Aorta (tissue), 5 donors: ENCODE measurements at places on chromosomes 6 and 20. TPM values are rescaled to one million over a fixed set of nuclear protein-coding genes. Genes with fewer than 3 reads are reported as not detected.

- no peak for DNase-seq
These were observed 50.4 kb downstream of the PDE7B start for GRCh38 chr6:135901774-135902524.

DNA sequence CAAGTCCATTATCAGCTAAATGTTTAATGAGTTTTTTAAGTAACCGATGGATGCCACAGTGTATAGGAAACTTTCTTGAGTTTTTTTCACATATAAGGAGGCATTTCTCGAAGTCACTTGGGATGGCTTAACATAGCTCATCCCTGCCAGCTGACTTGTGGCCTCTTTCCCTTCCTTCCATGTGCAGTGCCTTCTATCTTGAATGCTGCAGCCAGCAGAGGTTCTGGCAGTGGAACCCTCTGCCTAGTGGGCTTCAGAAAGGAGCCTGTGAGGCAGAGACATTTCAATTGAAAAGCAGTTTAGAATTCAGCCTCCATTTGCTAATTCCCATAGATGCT lies 51.9 kb downstream of the AKAP12 start:
- DNase-seq, result no peak

GRCh38 chr6:155054491-155055250 lies 59.6 kb downstream of the TIAM2 start:
- DNase-seq, result no peak

DNA sequence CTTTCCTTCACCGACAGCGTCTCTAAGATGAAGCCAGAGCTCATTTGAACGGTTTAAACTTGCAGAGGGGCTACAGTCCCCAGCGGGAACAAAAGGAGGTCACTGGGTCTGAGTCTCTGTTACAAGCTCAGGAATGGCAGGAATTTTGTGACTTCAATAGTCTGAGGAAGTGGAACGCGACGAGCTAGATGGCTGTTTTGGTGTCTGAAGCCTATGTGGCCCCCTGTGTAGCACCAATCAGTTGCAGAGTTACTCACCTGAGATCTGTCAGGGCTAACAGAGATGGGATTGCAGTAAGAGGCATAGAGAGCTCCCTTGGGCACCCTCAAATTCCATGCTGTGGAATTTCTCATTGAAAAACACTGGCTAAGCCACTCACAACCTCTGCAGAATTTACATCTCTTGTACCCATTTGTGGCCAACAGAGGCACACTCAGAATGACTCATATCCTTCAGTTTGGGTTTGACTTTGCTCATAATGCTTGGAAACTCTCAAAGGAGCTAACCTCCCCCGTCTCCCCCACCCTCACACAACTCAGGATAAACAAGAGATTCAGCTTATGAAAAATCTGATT lies 7.1 kb upstream of the TCP11 start:
- no peak for DNase-seq

GRCh38 chr20:9054176-9054575 lies 14.7 kb upstream of the PLCB4 start:
- no peak for DNase-seq

FOXF2 gene
- 0.69 TPM for total RNA-seq

MEI4 gene
- not detected for total RNA-seq
